ENCODE measurements at places on chromosomes 2 and 18.

DNA sequence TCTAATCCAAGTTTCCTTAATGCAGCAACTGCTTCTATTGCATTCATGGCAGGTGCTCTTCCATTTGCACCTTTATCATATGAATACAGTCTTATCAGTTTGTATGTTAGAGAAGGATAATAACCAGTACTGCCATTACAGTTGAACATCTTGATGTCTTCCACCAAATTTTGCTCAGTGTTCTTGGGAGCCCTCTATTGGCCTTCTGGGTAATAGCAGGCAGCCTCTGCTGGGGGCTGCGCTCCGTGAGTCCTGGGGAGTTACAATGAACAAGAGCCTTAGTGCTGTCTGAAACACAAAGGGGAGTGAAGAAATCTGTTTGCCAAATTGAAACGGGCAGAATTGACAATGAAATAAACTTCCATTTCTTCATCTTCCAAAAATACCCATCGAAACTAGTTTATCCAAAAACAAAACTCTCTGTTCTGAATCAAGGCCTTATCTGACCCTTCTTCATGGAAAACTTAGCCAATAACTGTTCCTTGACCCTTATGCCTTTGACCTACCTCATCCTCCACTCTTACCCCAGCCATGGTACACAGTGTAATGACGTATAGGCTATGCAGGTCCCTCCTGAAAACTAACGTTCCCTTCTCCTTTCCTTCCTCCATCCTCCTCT lies 79.9 kb downstream of the ALK start:
- DNase-seq: peak; percentile 42

DNA sequence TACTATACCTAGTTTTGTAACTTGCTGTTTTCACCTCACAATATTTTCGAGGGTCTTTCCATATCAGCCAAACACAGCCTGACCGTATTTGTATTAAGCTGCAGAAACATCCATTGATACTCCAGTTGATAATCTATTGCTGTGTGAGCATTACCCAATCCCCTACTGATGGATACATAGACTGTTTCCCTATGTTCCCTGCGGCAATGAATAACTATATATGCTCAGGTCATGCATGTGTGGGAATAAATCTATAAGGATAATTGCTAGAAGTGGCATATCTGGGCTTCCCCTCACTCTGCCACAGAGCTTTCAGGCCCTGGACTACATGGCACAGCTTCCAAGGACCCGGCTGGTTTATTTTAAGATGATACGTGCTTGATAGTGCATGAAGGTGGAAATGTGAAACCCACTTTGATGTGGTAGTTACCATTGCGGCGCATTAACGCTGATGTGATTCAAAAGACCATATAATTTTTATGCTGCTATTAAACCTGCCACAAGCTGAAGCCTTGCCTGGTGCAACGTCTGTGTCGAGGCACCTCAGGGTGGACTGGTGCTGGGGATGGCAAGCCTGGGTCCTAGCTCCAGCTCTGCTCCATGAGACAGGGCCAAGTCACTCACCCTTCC lies 130.8 kb upstream of the MSH6 start:
- no peak for DNase-seq

GRCh38 chr2:234164493-234165413 lies 114.3 kb downstream of the SPP2 start:
- no peak for DNase-seq

DNA sequence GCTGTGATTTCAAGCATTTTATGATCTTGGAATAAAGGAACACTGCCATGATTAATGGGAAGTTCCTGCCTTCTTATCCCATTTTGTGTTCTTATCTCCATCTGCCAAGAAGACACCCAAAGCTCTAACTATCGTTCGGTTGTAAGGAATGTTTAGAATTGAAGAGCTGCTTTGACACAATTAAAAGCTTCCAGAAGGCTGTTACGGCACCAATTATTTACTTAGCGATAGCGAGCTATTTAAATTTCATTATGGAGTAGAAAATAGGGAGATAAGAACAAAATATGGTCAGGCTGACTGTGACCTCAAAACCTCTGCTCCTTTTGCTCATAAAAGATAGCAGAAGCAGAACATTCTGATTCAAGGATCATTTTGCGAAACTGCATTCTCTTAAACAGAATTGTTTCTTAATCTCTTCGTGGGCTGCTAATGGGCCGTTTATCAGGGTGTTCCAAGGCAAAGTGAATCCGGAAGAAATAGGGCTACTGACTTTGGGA lies 101.6 kb downstream of the SLC4A3 start:
- DNase-seq: no peak

Data from glutamatergic neuron (in vitro differentiated cells).